ENCODE measurements at places on chromosomes 4 and X.

- no peak for DNase-seq
Observed at GRCh38 chr4:121011780-121012340, 60.5 kb downstream of the NDNF start.

DNA sequence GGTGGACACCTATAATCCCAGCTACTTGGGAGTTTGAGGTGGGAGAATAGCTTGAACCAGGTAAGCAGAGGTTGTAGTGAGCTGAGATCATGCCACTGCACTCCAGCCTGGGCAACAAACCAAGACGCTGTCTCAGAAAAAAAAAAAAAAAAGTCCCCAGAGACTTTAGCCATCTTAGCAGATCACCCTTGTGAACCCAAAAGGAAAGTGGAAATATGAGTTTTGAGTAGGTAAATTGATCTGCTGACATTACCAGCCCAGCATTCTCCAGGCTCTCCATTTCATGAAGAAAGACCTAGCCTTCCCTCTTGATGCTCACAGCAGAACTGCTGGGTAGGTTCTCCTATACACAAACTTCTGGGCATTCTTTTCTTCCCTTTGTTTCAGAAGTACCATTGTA is 24.5 kb upstream of the HNRNPD start:
- no peak for DNase-seq

DNA sequence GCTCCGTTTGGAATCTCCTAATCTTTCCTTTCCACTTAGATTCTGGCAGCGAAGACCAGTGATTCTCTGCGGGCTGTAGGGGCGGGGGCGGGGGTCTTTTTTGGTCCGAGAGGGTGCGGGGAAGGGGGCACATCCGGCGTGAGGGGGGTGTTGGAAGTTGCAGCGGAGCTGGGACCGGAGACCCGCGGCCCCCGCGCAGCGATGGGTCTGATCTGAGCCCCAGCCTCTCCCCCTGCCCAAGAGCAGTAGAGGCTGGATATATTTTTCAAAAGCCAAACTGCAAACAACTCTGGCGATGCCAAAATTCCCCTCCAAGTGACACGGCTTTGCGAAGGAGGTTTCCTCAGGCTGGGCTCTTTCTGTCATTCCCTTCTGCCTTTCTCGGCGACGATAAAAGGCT is 355 bp downstream of the GRID2 start:
- DNase-seq, result no peak

DNA sequence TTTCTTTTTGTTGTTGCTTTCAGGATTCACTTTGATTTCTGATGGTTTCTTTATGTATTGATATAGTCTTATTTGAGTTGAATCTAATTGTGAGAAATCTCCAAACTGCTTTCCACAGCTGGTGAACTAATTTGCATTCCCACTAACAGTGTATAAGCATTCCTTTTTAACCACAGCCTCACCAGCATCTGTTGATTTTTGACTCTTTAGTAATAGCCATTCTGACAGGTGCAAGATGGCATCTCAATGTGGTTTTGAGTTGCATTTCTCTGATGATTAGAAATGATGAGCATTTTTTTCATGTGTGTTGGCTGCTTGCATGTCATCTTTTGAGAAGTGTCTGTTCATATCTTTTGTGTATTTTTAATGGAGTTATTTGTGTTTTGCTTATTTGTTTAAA is 1023.1 kb downstream of the SH3BGRL start:
- no peak for DNase-seq

GRCh38 chrX:111483135-111483534 is 28.3 kb upstream of the SERTM2 start:
- DNase-seq, result no peak

- DNase-seq, result peak; percentile 67
Observed at GRCh38 chrX:3713225-3713936, at the start of gene PRKX. TSS of gene PRKX (minus strand) at chrX:3713649. CDS start at chrX:3713253, 396 bp downstream.

DNA sequence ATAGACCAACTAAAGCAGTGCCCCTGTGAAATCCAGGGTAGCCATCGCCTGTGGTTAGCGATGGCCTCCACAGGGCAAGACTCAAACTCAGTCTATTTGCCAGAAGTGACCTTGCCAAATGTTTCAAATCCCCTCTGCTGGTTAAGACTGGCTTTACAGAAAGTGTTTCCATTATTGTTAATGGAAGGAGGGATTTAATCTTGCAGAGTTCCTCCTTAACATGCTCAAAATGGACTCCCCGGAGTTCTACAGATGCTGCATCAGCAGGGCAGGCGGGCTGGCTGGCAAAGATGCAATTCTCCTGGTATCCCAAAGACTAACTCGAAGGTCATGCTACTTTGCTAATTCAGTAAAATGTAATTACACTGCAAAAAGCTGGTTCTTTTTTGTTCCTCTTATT is 313.0 kb upstream of the SLC7A11 start:
- DNase-seq, result no peak

DNA sequence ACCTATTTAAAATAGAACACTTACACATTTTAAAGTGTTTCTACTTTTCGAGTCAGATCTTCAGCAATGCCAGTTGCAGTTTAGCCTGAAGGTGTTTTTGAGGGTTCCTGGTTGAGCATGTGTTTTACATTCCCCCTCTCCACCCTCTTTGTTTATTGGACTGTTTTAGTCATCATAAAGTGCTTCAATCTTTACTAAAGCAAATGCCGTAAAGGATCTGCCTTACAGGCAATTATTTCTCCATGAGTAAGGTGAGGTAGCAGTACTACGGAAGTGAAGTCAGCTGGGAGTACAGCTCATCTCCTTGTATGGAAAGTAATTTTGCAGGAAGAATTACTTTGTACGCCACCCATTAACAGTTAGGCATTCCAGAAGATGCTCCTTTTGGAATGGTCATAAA is 36.9 kb downstream of the PDLIM5 start:
- DNase-seq, result no peak

- no peak for DNase-seq
Observed at GRCh38 chr4:155367608-155368007, 9.2 kb downstream of the MAP9 start.

DNA sequence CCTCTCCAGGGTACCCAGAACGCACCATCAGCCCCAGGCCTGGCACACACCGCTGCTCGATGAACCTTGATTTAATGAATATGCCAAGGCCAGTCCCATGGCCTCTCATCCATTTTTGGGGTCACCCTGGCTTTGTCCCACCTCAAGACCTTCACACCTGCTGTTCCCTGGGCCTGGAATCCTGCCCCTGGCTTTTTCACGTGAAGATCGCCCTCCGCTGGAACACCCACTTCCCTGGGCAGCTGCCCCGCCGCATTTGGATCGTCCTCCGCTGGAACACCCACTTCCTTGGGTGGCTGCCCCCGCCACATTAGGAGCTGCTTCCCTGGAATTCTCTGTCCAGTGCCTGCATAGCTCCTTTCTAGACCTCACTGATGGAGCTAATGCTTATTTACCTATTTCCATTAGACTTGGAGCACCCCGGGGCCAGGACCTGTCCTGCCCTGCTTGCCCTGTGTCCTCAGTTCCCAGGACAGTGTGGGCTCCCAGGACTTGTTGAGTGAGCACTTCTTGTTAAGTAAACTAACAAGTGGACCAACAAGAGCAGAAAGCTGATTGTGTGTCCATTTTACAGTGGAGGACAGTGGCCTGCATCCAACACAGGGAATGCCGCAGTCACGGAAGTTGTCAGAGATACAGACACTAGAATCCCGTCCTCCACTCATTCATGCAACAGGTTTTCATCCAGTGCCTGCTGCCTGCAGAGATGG is 12.5 kb downstream of the BLOC1S4 start:
- no peak for DNase-seq

DNA sequence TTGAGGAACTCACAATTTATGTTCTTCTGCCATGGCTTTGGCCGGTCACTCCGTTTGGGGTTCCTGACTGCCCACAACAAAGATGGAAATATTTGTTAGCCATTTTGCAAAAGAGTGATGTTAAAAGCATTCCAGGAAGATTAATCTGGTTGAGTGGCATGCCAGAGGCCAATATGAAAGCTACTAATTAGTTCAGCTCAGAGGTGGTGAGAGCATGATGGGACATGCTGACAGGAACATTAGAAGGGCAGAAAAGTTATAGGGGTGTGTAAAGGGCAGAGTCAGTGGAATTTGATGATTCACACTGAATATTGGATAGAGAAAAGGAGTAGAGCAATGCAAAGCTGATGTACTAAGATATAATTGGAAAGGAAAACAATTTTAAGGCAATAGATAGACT is 94.4 kb downstream of the TLL1 start:
- no peak for DNase-seq

- DNase-seq, result no peak
Observed at GRCh38 chr4:128728190-128728589, 81.3 kb upstream of the JADE1 start.

- DNase-seq, result peak; percentile 38
Observed at GRCh38 chrX:119155416-119156035, 27.9 kb upstream of the KIAA1210 start.

- DNase-seq, result no peak
Observed at GRCh38 chr4:17288151-17288550, 223.7 kb downstream of the QDPR start.

DNA sequence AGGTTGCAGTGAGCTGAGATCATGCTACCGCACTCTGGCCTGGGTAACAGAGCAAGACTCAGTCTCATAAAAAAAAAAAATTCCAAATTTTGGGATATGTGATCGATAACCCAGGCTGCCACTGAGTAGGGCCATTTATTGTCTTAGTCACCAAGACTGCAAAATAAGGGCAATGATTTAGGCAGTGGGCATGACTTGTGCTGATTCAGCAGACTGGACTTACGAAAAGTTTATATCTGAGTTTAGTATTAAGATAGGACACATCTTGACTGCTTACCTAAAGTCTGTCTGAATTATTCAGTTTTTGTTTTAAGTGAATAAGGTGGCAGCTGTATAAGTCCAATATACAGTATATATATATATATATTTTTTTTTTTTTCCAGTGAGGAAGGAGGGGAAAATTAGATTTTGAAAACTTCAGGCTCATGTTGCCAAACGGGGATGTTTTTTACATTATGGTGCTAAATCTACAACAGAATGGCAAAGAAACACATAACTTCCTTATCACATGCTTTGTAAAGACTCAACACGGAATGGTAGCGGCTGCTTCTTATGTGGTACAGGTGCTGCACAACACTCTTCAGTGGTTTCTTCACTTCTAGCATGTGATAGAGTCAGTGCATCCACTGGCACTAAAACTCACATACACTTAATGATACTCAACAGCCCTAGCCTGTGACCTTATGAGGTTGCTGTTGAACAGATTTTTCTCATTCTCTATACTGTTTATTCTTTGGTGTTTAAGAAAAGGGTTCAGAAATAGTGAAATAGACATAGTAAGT is 6.5 kb downstream of the TEX13D start:
- DNase-seq, result no peak

- no peak for DNase-seq
Observed at GRCh38 chr4:71356924-71357663, 18.3 kb downstream of the SLC4A4 start.

DNA sequence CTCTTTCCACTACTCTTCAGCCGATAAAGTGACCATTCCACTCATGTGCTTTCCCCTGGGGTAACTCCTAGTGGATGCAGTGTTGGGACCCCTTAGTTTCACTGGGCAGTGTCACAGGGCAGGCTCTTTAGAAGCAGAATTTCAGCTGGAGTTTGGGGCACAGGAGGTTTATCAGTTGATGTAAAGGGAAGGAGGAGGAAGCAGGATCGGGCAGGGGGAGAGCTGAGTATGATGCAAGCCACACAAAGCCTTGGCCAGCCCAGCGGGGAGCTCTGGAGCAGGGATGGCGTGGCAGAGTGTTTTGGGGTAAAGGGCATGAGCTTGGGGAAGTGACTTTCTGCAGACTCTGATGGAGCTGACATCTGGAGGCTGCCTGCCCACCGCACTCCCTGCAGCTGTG is 19.3 kb downstream of the WDR13 start:
- peak; percentile 16 for DNase-seq

- no peak for DNase-seq
Observed at GRCh38 chr4:151304226-151304625, 21.2 kb downstream of the SH3D19 start.

- peak; percentile 16 for DNase-seq
Observed at GRCh38 chrX:112761242-112762207, 79.1 kb downstream of the AMOT start.

GRCh38 chr4:4855301-4856070 is 4.0 kb upstream of the MSX1 start:
- no peak for DNase-seq

DNA sequence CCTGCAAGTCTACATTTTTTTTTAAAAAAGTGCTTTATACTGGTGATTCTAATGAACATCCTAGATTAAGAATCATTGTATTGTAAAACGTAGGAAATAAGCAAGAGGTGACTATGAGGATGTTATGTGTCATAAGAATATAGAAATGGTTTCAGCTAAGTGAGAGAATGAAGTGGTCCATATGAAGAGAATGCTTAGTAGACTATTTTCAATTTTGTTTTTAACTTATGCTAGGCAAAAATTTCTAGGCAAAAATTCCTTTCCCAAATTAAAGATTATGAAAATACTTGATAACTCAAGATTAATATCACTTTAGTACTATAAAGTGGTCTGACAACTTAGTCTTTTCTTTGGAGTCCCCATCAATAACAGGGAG is 825 bp downstream of the DYNLT3 start:
- DNase-seq, result no peak

DNA sequence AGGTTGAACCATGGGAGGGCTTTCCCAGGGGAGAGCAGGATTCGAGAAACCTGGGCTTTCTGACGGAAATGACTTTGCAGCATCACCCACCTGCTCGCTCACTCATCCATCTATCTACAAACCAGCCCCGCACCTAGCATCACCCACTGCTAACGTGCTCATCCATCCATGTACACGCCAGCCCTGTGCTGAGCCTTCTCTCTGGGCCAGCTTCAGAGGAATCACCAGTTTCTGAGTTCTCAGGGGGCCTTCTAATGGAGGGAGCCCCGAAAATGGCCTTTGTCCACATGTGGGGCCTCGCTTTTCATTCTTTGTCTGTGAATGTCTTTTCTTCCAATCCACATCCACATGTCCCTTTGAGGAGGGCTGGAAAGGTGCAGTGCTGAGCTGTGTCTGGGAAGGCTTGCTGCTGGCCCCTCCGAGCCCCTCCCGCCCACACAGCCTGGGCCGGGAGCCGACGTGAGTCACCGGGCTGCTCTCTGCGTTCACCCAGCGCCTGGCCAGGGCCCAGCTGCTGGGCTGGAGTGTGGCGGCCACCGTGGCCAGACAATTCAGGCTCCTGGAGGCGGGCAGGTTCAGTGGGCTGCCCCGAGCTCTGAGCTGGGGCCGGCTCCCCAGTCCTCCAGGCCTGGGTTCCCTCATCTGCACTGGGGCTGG is 14.7 kb downstream of the SORCS2 start:
- no peak for DNase-seq

DNA sequence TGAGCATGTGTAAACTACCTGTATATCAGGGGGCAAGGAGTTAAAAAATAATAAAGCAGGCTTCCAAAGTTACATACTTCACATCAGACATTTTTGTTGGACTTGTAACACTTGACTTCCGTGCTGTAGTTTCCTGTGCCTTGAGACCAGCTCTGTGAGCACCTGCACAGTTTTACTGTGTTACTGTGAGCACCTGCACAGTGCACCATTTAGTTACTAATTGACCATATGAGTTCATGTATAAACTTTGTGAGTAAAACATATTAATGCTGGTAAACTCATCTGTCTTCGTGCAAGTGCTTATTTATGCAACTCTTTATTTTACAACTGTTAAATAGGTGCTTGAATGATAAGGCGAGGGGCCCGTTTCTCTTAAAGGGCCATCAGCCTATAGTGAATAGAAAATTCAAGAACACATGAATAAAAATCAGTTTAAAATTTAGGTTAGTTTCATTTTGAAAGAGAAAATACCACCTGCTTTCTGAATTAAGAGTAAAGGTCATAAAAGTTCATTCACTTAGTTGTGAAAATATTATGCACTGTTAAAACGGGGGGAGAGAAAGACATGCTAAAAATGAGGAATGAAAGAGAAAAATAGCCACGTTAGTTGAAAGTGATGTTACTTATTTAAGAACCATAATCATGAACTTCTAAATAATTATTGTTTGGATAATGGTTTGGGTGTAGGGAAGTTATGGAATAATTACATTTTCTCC is 42.4 kb downstream of the USP9X start:
- DNase-seq, result no peak

Measured in suppressor macrophage treated with lipopolysaccharide for 4 hours (primary cell).